ENCODE measurements at places on chromosomes 7 and 10. TPM values are rescaled to one million over a fixed set of nuclear protein-coding genes. Genes with fewer than 3 reads are reported as not detected.

DNA sequence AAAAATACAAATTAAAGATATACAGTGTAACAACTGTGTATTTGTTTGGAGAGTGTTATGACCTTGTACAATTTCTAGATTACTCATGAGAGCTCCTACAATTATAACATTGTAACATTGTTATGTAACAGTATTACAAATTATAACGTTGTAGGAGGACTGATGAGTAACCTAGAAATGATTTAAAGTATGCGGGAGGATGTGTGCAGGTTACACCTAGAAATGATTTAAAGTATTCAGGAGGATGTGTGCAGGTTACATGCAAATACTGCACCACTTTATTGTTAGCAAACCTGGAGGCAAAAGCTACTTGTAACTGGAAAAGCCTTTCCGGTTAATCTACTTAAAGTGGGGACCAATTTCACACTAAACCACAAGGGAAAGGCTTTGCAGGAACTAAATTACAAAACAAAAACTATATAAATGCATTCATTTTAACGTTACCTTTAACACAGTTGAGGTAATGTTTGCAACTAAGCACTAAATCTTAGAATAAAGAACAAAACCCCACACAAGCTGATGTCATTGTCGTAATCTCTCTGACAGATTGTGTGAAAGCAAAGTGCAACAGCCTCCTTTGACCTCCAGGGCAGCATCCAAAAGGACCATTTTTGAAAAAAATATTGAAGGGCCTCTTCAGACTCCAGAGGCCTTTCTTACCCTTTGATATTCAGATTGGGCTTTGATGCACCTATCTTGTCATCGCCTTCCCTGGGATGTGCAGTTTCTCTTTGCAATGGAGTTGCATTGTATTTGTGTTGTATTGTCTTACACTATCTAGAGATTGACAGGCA lies 522.1 kb upstream of the FOXK1 start:
- no peak for DNase-seq

DNA sequence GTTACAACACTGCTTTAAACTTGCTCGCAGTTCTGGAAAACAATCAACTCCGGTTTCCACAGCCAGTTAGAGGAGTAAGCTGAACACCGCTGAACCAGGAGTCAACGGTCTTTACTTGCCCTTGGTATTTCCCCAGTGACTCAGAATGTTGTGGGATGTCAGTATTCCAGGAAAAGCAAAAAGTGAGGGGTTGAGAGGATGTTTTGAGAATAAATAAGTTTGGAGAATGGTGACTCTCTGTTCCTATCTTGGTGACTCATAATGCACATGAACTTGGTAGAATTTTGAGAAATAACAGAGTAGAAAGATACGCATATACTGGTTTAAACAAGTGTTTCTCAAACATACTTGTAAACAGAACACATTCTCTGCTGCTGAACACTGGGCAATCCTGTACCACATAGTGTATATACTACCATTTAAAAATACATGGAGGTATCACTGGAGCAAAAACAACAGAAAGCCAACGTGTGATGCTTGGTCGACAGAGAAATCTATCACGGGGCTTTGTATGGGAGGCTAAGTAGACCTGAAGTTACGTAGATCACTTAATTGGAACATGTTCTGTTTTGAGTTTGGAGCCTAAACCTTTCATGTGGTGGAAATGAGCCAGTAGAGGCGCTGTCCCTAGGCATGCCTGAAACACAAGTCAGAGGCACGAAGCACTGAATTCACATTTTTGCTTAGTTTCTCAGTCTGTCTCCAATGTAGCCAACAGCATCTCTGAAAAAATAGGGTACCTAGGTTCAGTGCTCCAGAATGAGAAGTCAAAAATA lies 534.3 kb downstream of the PARD3 start:
- DNase-seq, result peak; percentile 74

GRCh38 chr10:84715911-84716310 lies 387.5 kb downstream of the CCSER2 start:
- DNase-seq, result no peak

DNA sequence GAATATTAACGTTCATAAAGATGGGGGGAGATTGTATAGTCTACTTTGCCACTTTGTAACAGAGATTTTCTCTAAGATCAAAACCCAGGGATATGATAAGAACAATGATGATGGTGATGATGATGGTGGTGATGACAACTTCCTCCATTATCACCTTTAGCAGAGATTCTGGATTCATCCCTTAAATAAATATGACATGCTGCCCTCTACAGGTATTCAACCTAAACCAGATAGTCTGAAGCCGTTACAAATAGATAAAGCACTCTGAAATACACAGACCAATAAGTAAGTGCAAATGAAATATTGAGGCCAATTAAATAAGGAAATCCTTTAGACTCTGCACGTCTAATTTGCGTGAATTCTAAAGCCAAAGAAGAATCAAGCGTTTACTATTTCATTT lies 211.5 kb downstream of the CREB5 start:
- DNase-seq, result no peak

DNA sequence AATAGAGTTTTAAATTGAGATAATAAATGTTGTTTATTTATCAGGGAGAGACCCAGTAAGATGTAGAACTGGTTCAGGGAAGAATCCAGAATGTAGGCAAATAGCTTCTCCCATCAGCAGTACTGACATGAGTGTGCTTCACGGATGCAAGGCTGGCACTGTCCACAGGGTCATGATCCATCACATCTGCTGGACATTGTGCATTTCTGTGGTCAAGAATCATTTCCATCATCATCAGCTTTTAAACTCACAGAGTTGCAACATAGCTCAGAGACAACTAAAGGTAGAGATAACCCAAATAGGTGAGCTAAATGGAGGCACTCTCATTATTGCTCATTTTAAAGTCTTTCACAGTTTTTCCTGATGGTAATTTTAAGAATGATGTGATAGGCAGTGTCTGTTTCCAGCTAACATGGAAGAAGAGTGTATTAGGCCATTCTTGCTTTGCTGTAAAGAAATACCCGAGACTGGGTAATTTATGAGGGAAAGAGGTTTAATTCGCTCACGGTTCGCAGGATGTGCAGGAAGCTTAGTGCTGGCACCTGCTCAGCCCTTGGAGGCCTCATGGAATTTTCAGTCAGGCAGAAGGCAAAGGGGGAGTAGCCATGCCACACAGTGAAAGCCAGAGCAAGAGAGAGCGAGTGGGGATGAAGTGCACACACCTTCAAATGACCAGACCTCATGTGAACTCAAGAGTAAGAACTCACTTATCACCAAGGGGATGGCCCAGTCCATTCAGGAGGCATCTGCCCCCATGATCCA lies 80.8 kb downstream of the INPP5A start:
- no peak for DNase-seq

DNA sequence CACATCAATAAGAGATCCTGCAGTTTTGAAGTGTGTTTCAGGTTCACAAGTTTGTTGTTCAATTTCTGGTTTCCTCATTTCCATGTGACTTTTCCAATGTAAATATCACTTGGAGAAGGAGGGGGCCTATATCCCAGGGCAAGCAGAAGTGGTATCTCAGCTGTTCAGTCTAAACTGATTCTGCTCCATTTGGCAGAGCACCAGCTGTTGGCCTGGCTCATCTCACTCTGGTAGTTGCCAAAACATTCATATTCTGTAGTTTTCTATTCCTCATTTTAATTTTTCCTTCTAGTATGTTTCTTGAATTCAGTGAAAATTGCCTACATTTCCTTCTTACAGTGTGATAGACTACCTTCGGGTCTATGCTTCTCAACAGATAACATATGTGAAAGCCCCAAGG lies 101.8 kb upstream of the TAC1 start:
- no peak for DNase-seq

Gene AZGP1
- polyA plus RNA-seq, result 3.5 TPM

Gene SEMA3E
- polyA plus RNA-seq, result 1.9 TPM
